ENCODE measurements at places on chromosomes 3 and 15.

DNA sequence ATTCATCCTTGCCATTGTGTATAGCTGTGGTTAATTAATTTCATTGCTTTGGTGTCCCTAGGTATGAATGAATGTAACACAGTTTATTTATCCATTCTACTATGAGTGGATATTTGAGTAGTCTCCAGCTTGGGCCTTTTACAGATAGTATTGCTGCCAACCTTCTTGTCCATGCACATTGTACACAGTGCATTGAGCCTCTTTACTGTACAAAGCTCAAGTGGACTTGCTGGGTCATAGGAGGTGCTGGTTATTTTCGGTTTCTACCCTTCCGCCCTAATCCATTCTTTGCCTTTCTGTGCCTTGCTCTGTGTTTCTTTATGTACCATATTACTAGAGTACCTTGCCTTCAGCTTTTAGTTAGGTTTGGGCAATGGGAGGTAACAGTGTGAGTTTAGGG is 60.7 kb downstream of the DUT start:
- DNase-seq: no peak

GRCh38 chr3:4580346-4581123 is 87.4 kb downstream of the ITPR1 start:
- DNase-seq: peak; percentile 69

- peak; percentile 30 for DNase-seq
Measured at GRCh38 chr3:189355481-189356201, 183.9 kb downstream of the TPRG1 start.

- DNase-seq: no peak
Measured at GRCh38 chr3:70078778-70079177, 79.2 kb downstream of the SAMMSON start.

DNA sequence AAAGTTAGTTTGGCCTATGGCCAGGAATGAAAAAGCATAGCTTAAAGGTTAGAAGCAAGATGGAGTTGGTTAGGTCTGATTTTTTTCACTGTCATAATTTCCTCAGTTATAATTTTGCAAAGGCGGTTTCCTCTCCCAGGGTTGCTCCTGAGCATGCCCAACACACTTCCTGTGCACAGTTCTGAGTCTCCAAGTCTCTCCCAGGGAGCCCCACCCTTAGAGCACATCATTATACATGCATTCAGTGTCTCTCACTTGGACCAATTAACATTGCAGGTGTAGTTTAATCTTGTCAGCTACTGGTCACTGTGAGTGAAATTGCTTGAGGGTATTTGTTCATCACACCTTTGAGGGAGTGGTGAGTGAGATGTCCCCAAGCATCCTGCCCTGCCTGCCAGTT is 96.0 kb upstream of the ATP10A start:
- no peak for DNase-seq

DNA sequence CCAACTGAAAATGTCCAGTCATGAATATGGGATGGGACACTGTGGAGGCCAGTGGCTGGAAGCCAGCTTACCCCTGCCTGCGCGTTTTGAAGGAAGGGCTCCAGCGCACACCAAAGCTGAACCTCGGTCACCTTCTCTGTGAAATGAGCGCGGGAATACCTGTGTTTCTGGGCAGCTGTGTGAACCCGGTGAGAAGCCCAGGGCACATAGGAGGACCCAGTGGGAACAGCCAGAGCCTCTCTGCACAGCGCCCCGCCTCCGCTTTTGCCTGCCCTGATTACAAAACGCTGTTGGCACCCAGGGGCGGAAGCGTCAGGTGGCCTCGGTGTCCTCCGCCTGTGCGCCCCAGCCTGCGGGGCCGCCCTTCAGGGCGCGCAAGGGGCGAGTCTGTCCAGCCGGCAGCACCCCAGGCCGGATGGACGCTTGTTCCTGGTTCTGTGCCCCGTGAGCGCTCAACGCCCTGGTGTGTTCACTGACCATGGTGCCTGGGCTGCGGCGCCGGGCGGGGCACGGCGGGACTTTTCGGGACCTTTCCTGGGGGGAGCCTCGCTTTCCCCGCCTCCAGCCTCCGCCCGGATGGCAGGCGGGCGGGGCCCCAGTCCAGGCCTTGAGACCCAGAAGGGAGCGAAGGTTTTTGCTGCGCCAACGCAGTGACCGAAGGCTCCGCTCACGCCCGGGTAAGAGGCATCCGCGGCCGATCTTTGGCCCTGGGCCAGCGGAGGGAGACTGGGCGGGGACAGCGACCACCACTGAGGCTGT is at the start of gene SQOR:
TSS of gene SQOR (plus strand) at position 598 of the 759 bp plus-strand sequence. CDS start 23,895 bp downstream, outside the sequence.
- DNase-seq: peak; percentile 68

- DNase-seq: no peak
Measured at GRCh38 chr15:56815247-56815646, 81.9 kb upstream of the ZNF280D start.

GRCh38 chr15:34640661-34641060 is 57.2 kb upstream of the GOLGA8B start:
- DNase-seq: no peak

GRCh38 chr3:94036909-94037507 is 8.6 kb upstream of the STX19 start:
- no peak for DNase-seq

- peak; percentile 69 for DNase-seq
Measured at GRCh38 chr3:149393345-149394160, 16.1 kb upstream of the TM4SF1 start.

DNA sequence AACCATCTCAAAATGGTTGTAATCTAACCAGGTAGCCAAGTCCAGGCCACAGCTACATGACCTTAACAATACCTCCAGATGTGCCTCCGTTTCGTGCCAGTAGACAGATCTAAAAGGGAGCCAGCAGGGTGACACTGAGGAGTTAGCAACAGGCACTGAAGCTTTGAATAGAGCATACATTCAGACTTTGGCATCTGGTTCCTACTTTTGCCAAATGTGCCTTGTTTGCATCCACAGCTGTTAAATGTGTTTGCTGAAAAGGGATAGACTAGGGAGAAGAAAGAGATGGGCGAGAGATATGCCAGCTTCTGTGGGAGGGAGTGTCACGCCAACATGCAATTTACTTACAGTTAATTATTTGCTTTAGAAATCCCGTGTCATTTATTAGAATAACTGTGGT is 1433.9 kb upstream of the CADM2 start:
- no peak for DNase-seq

GRCh38 chr3:29070959-29071634 is 209.8 kb upstream of the RBMS3 start:
- no peak for DNase-seq

GRCh38 chr3:139328356-139328755 is 15.5 kb upstream of the MRPS22 start:
- DNase-seq: no peak

DNA sequence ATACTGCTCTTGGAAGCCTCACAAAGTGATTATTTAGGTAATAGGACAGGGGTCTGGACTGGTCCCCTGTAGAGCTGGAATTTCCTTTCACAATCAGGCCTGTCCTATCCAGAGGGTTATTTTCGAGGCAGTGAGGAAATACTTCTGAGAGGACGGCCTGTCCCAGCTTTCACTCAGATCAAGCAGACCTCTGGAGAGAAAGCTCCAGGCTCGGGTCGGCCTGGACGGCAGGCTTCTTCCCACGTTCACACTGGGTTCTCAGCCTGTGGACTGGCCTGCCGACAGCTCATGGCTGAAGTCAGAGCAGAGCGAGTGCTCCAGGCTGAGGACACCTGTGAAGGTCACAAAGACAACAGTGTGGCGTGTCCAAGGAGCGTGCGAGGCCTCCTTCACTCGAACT is 405.3 kb downstream of the VPS13C start:
- DNase-seq: no peak

GRCh38 chr3:10268930-10269329 is 20.7 kb downstream of the TATDN2 start:
- no peak for DNase-seq

DNA sequence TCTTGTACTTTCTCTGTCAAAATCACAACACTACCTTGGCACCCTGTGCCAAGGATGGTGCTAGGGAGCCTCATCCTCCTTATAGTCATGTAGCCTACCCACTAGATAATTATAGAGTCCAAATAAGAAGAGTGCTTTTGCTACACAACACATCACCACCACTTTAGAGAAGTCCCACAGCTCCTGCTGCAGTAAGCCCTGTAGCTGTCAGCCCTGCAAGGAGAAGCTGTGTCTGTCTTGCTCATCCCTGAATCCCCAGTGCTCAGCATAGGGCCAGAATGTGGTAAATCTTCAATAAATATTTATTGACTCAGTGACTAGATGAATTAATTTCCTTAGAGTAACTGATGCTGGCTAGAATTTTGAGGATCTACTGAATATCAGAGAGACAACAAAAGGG is 190.8 kb downstream of the ZNF621 start:
- no peak for DNase-seq

DNA sequence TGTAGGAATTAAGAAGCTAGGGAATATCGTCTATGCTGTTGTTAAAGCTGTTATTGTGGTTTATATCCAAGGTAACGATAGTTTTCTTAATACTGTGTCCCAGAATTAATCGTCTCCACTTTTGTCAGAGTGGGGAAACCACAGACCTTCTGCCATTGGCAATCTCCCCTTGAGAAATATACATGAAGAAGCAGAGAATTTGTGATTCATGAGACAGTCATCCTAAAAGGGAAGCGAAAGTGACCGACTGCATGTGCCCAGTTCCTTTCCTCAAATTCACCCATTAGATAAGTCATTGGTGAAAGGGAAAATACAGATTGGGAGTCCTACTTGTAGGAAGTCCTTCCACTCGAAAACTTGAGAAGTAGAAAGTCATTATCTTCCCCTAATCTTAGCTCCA is 26.6 kb downstream of the DIPK2A start:
- no peak for DNase-seq

GRCh38 chr3:62252438-62253157 is 120.8 kb downstream of the FEZF2 start:
- no peak for DNase-seq

- no peak for DNase-seq
Measured at GRCh38 chr3:79326642-79327041, 441.2 kb downstream of the ROBO1 start.

- no peak for DNase-seq
Measured at GRCh38 chr3:46112296-46112695, 85.0 kb upstream of the XCR1 start.

DNA sequence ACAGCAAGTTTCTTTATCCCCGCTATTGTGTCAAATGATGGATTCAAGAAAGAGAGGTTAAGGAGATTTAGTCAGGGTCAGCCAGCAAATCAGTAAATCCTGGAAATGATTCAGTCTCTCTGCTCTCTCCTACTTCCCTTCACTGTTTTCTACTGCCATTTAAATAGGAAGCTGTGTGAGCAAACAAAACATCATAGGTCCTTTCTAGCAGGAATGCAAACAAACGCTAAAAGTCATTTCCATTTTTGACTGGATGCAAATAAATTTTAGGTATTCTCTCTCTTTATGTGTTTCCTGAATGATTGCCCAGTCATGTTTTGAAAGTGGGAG is 299.4 kb upstream of the RORA start:
- DNase-seq: no peak

DNA sequence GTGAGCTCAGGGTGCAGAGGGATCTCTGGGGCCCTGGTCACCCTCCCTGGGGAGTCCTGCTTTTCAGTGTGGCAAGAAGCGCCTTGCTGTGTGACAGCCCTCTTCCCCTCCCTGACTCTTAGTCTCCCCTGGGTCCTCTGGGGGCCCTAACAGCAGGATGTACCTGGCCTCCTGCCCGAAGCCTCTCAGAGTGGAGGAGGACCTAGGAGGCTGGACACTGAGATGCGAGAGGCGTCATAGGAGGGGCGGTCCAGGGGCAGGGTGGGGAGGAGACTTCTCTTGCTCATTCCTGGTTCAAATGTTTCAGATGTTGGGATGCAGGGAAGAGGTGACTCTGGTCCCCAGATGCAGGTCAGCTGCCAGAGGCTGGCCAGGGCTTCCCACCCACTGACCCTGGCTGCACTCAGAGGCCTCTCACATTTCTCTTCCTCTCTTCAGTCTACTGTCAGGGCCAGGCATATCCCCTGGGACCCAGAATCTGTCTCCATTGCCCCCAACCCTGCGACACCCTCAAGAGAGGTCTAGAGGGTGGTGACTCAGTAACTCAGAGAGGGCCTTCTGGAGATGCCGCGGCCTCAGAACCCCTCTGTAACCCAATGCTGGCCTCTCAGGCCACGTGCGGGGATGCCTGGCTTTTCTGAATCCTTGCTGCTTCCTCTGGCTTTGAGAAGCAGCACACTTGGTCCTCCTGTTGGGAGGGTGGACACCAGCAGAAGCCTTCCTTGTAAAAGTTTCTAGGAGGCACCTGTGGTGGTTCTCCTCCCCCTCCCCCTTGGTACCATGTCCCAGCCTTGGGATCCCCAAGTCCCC is 25.9 kb downstream of the SNX33 start:
- no peak for DNase-seq

- DNase-seq: peak; percentile 48
Measured at GRCh38 chr15:75348562-75349350, 1.9 kb downstream of the NEIL1 start.

GRCh38 chr3:122519693-122520092 is 5.0 kb upstream of the KPNA1 start:
- no peak for DNase-seq

DNA sequence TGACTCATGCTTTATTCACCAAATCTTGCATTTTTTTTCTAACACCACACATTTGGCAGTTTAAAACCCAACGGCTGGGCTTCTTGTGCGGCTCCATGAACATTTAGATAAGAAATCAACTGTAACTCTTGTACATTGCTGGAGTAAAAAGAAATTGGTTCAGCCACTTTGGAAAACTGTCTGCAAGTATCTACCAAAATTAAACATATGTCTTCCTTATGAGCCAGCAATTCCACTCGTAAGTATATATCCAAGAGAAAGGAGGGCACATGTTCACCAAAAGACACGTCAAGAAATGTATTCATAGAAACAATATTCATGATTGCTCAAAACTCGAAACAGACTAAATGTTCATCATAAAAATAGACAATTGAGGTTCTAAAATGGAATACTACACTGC is 291.9 kb upstream of the POU1F1 start:
- no peak for DNase-seq

DNA sequence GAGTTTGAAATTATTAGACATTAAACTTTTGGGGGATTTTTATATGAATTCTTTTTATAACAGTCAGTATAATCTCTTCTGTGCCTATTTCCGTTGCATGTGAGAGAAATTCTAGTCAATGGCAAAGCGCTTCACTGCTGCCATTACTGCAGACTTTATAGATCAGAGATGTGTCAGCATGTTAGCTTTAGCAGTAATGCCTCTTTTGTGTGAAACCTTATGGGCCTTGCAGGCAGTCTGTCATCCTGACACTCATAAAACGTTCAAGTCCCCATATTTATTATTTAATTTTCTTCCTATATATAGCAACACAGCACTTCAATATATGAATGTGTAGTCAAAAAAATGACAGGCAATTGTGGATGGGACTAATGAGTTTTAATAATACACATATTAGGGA is 191.0 kb downstream of the NLGN1 start:
- DNase-seq: no peak

- DNase-seq: peak; percentile 54
Measured at GRCh38 chr15:101641129-101641764, 10.9 kb downstream of the TM2D3 start.

- DNase-seq: no peak
Measured at GRCh38 chr3:107394502-107394901, 17.3 kb downstream of the CCDC54 start.
